ENCODE measurements at places on chromosomes 13 and 19.

- DNase-seq, result no peak
Observed at GRCh38 chr13:71856548-71857043, 10.4 kb downstream of the DACH1 start.

GRCh38 chr19:19615086-19615485, 3.4 kb downstream of the PBX4 start:
- DNase-seq, result no peak

DNA sequence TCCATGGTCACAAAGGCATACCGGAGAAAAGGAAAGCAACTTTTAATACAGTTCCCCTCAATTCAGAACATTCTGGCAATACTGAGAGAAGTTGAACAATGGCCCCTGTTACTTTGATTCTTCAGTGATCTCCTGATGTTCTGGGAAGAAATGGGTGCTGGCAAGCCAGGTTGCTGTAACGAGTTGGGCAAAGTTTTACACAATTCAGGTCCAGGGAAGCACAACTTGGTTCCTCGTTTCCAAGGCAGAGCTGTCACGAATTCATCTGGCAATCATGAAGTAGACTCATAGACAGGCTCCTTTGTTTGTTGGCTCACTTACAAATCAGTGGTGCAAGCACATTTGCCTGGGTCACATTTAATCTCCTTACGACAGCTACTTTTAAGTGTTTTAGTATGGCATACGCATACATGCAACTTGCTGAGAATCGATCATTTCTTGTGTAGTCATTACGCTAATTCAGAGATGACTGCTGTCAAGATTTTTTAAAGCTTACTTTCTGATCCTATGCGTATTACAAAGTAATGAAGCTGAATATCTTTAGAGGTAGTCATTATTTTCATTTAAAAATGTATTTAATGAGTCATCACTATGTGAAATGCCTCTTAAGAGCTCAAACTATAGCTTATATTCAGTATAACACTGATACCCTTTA, 174.7 kb downstream of the GPC5 start:
- no peak for DNase-seq

GRCh38 chr19:4228765-4229178, 551 bp upstream of the EBI3 start:
- DNase-seq, result no peak

DNA sequence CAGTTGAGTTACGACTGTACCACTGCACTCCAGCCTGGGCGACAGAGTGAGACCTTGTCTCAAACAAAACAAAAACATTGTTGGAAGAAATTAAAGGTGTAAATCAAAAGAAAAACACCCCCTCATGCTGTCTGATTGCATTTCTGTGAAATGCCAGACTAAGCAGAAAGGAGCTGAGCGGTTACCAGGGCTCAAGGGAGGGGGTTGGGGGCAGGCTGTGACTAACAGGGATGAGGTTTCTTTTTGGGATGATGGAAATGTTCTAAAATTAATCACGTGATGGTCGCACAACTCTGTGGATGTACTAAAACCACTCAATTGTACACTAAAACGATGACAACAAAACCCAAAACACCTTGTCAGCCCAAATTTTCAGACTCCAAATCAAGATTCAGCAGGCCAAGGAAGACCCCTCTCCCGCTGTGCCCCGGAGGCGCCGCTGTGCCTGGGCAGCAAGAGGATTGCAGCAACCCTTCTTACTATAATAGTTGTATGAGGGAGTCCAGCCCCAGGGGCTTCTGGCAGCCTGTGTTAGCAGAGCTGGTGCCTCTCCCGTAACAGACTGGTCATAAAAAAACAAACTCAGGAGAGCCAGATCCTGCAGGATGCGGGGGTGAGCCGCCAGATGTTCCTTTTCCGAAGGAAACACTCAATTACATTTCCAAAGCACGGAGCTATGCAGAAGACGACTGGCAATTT, 20.9 kb downstream of the CAPS start:
- DNase-seq, result no peak

DNA sequence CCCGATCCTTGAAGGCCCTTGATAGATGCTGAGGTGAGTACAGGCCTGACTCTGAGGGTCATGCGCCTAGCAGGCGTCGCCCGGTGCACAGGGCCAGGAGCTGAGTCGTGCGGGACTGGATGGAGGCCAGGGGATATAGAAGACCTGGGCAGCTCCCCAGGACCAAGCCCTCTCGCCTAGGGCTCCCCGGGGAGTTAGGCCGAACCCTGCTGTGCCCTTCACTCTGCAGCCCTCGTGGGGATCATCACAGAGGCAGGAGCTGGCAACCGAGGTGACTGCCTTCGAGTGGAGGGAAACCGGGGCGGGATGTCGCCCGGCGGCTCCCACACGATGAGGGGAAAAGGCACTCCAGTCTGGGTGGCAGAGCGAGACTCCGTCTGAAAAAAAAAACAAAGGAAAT, 11.7 kb downstream of the CSNK1G2 start:
- DNase-seq, result no peak

DNA sequence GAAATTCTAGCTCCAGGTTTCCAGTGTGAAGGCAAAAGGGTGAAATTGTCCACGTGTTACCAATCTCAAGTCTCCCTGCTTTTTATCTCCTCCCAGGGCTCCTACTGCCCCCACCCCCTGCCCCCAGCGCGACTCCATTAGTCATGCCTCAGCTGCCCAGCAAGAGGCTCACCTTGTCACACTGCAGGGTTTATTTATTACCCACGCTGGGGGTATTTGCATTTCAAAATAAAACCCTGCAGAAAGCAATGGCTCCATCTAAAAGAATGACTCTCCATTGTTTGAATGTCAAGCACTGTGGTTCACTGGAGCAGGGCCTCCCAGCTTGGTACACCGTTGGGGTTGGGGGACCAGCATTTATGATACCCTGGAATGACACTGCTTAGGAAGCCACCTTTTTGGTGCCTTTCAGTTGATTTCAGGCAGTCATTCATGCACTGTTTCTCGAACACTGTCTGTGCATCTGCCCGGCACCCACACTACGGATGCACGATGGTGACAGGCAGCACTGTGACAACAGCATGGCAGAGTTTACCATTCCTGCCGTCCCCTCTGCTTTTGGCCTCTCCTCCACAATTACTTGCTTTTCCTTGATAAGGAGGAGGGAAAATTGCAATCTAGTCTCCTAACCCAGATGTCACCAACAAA, 9.9 kb upstream of the POP4 start:
- no peak for DNase-seq

DNA sequence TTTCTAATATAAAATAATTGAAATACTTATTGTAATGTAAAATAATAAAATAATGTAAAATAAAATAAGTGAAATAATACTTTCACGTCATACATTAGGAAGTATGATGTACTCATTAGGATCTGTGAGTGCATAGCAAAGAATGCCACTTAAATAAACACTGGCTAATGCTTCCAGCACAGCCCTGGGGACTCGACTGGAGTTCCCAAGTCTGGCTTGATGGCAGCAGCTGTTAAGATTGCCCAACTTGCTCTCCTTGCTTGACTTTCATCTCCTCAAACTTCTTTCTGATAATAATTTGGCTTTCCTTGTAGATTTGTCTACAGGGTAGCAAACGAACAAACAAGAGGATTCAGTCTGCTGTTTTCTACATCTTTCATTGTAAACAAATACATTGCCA, 191.9 kb downstream of the COG6 start:
- DNase-seq, result no peak
